Right lobe of liver (tissue), 6 donors: ENCODE measurements at places on chromosomes 13 and 19. TPM values are rescaled to one million over a fixed set of nuclear protein-coding genes. Genes with fewer than 3 reads are reported as not detected.
A peak's percentile ranks its signal among the peaks of the same experiment; 100 is the strongest.

DNA sequence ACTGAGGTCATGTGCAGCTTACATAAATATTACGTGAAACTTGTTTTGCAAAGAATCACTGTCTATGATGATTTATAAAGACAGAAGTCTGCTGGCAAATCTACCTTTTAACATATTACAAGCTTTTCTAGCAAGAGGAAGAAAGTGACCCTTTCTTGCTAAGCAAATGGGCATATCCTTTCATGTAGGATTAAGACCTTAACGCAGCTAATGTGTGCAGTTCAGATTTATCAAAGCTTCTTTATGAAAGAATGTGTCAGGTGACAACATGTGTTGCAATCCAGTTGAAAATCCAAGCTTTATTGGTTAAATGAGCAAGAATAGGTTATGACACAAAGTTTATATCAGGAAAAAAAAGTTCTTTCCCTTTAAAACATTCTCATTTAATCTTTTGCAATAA, 115.6 kb upstream of the NBEA start:
- DNase-seq = no peak
- no peak overlapping the region for H3K4me3 ChIP-seq
- no peak overlapping the region for H3K27ac ChIP-seq
- H3K27me3 ChIP-seq = no peaks in the 10 kb centered on the region
- no peaks in the 10 kb centered on the region for H3K4me1 ChIP-seq

Gene PABPC3
- total RNA-seq = not detected

Gene SLC10A2
- total RNA-seq = not detected

GRCh38 chr19:33683881-33684537, 62.3 kb downstream of the CHST8 start:
- H3K27ac ChIP-seq = no peak overlapping the region
- no peaks in the 10 kb centered on the region for H3K27me3 ChIP-seq
- no peaks in the 10 kb centered on the region for H3K4me1 ChIP-seq
- H3K4me3 ChIP-seq = no peak overlapping the region
- no peaks in the 10 kb centered on the region for H3K36me3 ChIP-seq

Gene FGF21
- total RNA-seq = 55.3 TPM

Gene PRTN3
- total RNA-seq = not detected

Gene TMIGD2
- not detected for total RNA-seq

DNA sequence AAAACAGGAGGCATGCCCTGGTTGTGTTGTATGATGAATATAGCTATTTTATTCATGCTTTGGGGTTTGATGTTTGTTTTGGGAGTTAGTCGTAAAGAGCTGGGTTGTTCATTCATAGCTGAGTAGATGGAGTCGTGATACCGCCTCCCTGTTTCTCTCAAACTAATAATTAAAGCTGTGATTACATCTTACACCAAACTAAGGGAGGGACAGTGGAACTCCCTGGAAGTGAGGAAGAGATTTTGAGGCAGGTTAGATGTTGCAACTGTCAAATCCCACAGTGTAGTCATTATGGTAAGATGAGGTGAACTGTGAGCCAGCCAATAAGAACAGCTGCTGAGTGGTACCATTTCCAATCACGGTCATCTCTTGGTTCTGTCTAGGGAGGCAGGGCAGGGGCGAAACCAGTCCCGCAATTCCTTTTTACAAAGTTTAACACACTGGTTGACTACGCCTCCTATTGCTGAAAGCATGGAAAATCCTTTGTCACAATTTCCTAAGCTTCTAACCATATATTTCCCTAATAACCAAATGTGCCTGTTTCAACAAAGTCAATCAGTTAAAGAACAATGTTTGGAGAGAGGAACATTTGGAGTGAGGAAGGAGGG, 207.6 kb upstream of the SERP2 start:
- H3K4me1 ChIP-seq = no peaks in the 10 kb centered on the region
- no peaks in the 10 kb centered on the region for H3K27me3 ChIP-seq
- no peak overlapping the region for H3K4me3 ChIP-seq
- no peak for DNase-seq

DNA sequence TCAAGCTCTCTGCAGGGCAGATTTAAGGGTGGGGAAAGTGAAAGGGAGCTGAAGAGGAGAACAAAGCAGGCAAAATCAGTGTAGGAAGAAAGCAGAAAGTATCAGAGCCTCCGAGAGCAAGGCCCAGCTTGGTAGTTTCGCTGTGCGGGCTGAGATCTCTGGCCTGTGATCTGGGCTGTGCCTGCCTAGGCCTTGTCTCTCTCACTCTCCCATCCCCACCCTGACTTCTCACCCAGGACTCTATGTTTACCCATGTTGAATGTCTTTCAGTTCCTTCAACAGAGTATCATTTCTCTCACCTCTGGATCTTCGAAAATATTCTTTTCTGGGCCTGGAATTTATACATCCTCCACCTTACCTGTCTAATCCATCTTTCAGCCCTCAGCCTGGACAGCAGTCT, 391.3 kb downstream of the FOXO1 start:
- H3K36me3 ChIP-seq = no peaks in the 10 kb centered on the region
- H3K4me3 ChIP-seq = no peak overlapping the region
- H3K27ac ChIP-seq = no peak overlapping the region
- no peaks in the 10 kb centered on the region for H3K27me3 ChIP-seq
- no peak for DNase-seq
- H3K4me1 ChIP-seq = no peaks in the 10 kb centered on the region

GRCh38 chr19:8412783-8413628, at the start of gene MARCHF2:
Gene MARCHF2, plus strand, starts transcription at chr19:8413305. Its CDS starts 8,536 bp downstream, at chr19:8421841.
- H3K27ac ChIP-seq = peak within 1 kb of the TSS; percentile 62
- no peaks in the 10 kb centered on the region for H3K27me3 ChIP-seq
- peaks cover 11% of the 10 kb centered on the region for H3K4me1 ChIP-seq
- peak; percentile 99 for DNase-seq
- H3K4me3 ChIP-seq = peak within 1 kb of the TSS; percentile 96

Gene CD70
- total RNA-seq = not detected

Gene CYP2B6
- 360 TPM for total RNA-seq

Gene GRIN2D
- total RNA-seq = 0.29 TPM

Gene ZNF284
- total RNA-seq = 0.35 TPM
